ENCODE measurements at places on chromosomes 12 and 14. TPM values are rescaled to one million over a fixed set of nuclear protein-coding genes. Genes with fewer than 3 reads are reported as not detected.

DNA sequence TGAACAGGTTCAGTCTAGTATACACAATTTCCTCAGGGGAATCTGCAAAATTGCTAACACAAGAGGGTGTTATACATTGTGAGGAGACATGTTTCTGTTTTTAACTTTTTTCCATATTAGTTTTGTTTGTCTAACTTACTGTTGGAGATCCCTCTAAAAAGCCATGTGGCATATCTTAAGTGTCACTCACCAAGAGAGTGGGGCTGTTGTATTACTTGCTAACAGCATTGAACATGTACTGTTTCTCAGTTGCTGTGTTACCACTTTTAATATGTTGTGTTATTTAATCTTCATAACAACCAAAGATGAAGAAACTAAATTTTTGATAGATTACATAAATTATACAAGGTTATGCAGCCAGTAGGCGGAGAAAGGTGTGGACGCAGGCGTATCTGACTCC, 154.3 kb upstream of the NPAS3 start:
- DNase-seq, result no peak

TCL1B gene
- total RNA-seq, result not detected

DNA sequence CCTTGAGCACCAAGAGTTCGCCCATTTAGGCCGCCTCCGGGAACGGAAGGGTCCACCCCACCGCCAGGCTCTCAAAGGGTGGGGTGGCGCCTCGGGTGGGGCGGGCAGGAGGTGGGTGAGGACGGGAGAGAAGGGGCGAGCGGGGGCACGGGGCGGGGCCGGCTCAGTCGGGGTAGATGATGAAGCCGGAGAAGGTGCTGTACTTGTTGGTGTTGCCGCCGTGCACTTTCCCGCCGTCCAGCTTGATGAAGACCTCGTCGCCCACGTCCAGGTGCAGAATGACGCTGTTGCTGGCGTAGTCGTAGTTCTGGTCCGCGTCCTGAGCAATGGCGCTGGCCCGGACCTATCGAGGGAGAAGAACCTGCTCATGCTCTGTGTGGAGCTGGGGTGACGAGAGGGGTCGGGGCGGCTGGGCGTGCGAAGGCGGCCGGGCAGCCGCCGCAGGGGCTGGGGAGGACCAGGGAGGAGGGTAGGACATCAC, 4.1 kb downstream of the C1QL4 start:
- no peak for DNase-seq

DNA sequence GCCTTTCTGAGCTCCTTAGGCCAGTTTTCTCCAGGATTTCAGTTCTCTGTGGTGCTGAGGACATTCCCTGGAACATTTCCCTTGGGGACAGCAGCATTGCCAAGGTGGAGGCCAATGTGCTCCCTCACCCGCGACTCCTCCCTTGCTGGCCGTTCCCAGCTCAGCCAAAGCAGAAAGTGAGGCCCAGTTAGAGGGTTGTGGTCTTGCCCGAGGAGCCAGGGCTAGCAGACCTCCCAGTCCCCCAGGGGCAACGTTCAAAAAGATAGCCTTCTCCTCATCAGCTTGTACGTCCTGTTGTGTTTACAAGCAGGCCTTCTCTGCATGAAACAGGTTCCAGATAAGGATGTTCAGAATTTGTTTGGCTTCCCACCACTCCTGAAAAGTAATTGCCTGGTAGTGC, 78.4 kb downstream of the SSPN start:
- no peak for DNase-seq

- DNase-seq, result no peak
Measured at GRCh38 chr14:104558231-104559027, 21.1 kb upstream of the C14orf180 start.

WIF1 gene
- not detected for total RNA-seq

DNA sequence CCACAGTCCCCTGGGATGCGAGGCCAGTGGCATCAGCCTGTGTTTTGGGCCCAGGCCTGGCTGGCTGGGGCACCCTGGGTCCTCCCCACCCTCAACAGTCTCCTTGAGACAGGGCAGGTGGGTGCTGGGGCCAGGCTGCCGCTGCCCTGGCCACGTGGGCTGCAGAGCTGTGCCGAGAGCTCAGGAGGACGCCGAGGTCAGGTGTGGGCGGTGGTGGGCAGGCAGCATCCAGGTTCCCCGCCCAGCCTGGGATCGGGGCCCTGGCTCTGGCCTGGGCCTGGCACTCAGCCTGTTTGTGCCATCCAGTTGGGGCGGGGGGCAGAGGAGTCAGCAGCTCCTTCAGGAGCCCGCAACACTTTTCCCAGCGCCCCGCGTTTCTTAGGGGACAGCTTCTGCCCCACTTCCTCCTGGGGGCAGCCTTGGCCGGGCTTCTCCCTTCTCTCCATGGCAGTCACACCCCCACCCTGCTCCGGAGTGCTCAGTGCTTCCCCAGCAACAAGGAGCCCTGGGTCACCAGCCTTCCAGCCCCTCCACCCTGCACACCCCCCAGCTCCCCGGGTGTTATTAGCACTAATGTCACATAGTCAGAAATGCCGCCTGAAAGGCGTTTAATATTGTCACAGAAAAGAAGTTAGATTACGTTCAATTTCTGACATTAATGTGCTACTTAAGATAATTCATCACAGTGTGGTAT, 30.8 kb downstream of the KIF26A start:
- DNase-seq, result no peak

DNA sequence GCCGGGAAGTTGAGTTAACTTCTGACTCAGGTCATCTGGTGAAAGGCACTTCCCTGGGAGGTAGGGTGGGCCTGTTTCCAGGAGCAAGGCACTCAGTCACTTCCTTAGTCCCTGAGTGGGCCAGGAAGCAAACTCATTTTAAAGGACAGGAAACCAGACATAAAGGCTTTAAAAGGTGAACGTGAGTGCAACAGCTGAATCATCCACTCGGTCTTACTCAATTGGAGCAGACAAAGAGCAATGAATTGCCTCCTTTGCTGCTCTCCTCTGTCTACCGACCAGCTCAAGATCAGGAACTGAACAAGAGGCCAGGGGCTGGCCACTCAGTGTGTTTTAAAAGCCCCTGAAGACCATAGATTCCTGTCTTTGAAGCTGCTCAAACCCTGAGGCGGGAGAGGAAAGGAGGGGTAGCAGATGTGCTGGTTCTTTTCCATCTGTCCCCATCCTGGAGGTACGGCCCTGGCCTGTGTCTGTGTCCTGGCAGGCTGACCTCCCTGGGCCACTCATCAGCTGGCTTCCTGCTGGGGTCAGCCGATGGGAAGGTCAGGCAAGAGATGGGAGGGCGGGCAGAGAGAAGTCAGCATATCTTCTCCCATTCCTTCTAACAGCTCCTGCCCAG, 148.9 kb downstream of the PPM1H start:
- peak; percentile 97 for DNase-seq

LDHB gene
- total RNA-seq, result 564 TPM

JDP2 gene
- 8.8 TPM for total RNA-seq

DNA sequence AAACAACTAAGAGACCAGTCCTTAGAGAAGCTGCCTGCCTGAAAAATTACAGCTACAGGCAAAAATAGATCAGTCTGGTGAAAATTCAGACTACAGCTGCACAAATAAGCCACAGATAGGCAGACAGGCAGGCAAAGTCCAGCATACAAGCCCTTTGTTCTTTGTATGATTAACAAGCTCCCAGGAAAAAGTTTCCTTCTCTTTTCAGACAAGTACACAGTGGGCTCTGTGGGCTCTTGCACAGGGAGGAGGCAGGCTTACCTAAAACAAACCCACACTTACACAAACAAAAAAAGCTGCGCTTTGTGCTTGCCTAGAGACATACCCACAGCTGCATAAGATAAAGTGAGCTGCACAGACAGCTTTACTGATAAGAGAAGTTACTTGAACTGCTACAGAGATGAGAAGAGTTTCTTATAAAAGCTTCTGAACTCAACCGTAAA, 7.7 kb downstream of the OR6C68 start:
- no peak for DNase-seq

DNA sequence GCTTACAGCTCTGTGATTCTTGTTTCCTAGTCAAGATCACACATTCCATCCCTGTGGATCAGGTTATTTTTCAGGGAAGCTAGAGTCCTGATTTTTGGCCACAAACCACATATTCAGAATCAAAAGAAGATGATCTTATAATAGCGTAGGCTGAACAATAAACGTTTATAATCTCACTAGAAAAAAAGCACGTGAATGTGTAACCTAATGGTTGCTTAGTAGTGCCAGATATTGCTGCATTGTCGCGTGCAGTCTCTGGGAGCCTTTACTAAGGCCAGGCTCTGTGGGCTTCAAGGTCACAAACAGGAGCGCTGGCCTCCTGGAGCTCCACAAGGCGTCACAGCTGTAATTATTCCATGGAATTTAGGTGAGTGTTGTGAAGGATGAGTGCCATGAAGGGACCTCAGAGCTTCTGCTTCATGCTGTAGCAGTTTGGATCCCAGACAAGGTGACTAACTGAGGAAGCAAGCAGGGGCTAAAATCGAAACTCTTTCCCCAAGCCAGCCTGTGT, 17.4 kb downstream of the CDKN1B start:
- no peak for DNase-seq

DNA sequence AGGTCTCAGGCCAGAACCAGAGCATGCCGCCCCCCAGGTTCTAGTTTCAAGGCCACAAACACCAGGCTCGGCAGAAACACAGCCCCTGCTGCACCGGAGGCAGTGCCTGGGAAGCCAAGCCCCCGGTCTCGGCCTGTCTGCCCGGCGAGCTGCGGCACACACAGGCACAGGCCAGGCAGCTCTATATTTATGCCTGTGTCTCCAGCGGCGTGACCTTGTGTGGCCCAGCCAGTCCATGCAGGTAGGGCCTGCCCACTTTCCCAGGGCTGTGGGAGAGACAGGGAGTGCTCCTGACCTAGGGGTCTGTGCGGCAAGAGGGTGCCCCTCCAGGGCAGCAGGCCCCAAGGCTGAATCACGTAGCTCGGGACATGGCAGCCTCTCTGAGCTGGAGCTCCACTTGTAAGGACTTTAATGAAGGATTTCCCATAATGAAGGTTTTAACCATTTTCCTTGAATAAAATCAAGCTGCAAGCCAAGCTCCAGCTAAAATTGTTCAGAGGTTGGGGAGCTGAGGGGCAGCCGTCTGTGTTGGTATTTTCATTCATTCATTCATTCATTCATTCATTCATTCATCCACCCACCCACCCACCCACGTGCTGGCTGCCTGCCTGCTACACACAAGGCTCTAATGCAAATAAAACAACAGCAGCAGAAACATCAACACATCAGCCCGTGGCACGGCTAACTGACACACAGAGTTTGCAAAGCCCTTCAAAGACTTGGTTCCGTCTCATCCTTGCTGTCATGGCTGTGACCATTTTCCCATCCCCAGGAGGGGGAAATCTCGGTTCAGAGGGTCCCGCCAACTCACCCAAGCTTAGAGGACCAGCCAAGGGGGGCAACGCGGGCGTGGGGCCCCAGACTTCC, 92.0 kb downstream of the RFLNA start:
- no peak for DNase-seq

GRCh38 chr12:58458102-58458501, 462.2 kb downstream of the LRIG3 start:
- no peak for DNase-seq

DNA sequence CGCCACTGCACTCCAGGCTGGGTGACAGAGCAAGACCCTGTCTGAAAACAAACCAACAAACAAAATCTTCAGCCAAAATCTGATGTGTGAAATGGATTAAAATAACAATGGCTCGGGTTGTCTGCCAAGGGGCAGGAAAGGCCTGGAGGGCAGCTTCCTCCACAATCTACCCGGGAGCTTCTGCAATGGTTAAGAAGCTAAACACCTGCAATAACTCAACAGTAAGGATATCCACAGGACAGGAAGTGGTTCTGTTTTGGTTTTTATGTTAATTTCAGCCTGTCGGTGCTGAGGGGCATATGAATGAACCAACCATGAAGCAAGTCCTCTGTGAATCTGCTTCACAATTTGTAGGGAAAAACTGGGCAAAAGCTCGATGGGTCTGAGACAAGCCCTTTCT, 34.4 kb downstream of the RAD52 start:
- no peak for DNase-seq

- no peak for DNase-seq
Measured at GRCh38 chr14:33590891-33591630, 359.8 kb downstream of the EGLN3 start.

DNA sequence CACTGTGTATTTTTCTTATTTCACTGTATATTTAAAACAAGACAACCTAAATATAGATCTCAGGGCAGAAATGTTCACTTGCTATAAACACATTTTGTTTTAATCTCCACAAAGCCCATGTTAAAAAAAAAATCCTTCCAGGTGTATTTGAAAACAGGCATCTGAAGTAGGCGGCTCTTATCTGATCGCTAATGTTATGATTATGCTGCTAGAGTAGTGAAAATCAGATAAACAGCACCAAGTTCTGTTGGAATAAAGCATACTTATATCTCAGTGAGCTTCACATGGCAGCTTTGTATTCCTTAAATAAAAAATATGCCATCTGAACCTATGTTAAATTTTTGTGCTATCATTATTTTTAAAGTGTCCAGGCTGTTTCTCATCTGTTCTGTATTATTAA, 47.6 kb upstream of the PZP start:
- DNase-seq, result no peak

ISM2 gene
- total RNA-seq, result 0.41 TPM

- DNase-seq, result no peak
Measured at GRCh38 chr14:57818511-57818910, 47.4 kb downstream of the SLC35F4 start.

GRCh38 chr12:99810718-99811593, 163.4 kb downstream of the GARIN6 start:
- DNase-seq, result no peak

DNA sequence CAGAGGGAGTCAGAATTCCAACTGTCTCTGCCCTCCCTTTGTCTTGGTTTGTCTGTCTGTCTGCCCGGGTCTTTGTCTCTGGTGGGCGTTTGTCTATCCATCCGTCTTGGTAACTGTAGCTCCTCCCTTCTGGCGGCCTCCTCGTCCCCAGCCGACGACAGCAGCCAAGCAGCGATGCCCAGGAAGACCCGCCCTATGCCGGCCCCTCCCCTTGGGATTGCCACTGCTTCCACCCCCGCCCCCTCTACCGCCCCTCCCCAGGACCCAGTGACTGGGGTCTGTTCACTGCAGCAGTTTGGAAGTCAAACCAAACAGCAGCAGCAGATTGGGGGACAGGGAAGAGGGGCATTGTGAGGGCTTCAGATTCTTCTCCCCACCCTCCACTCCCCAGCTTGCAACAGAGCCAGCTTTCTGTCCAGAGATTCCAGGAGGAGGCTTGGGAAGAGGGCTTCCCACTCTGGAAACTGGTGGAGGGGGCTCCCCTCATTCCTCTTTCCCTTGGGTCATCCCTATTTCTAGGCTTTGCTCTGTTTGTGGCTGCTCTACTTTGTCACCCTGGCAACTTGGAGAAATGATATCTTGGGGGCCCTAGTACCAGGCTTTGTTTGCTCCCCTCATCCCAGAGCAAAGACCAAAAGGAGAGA, 2.4 kb upstream of the RARG start:
- DNase-seq, result no peak

Data from glomerular endothelial cell (primary cell).